Stimulated activated CD4-positive, alpha-beta T cell treated with anti-CD3 and anti-CD28 coated beads, Interleukin-2, amount 100 ng/mL, for 24 hours (primary cell): ENCODE measurements at places on chromosomes 2 and 18.

GRCh38 chr2:27507293-27507692 is 10.7 kb downstream of the GCKR start:
- DNase-seq = no peak

- no peak for DNase-seq
Measured at GRCh38 chr2:96584017-96584416, 47.5 kb downstream of the ARID5A start.

- no peak for DNase-seq
Measured at GRCh38 chr2:64754570-64754969, 100.9 kb upstream of the SERTAD2 start.

- no peak for DNase-seq
Measured at GRCh38 chr2:49702740-49703139, 548.4 kb upstream of the FSHR start.

- no peak for DNase-seq
Measured at GRCh38 chr2:108701806-108702205, 17.5 kb upstream of the RANBP2 start.
